Islet precursor cell (in vitro differentiated cells): ENCODE measurements at places on chromosomes 2 and 18.

DNA sequence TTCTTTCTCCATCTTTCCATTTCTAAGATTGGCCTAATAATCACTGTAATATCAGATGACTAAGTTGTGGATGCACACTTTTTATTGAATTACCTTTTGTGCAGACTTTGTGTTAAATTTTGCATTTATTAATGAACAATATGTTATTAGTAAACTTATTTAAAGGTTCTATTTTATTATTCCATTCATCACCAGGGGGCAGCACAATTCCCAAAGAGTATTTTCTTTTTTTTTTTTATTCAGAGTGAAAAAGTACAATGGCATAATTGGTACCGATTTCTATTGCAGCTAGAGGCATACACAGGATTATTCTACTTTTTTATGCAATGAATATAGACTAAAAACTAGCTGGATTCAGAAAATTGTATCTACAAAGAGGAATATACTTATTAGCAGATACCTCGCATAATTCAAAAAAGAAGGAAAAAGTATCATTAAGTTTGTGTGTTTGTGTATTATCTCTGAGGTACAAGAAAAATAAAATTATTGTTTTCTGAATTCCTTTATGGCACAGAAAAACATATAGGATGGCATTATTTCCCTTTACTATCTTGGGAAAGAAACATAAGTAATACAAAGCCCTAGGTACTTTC, 390.6 kb downstream of the ERBB4 start:
- DNase-seq, result no peak

DNA sequence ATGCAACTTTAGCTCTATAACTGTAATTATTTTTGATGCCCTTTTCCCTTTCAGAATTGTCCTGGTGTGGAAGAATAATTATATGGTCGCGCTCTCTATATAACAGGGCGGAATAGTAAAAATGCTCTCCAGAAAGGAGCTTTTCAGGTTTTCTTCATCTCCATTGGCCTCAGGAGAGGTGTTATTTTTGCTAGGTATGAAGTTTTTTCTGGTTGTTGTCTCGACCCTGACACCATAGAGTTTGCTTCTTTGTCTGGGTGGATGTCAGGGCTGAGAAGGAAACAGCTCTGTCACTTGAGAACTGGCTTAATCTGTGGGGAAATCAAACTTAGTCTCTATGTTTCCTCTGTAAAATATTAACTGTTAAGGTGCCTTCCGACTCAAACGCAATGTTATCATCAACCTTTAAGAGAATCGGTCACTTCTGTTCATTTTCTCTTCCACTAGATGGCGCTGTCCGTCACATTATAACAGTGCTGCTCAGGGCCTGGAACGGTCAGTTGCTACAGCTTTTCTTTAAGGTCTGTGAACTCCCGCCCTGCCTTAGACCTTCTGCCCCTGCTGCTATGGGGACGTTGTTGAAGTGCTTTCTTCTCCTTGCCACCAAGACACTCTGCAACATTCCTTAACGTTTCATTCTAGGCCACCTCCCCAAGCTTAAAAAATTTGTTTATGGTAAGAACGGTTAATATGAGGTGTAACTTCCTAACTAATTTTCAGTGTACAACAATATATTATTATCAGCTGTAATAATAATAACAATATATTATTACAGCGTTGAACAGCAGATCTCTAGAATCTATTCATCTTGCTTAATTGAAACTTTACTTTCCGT, 23.8 kb upstream of the SERPINB12 start:
- DNase-seq, result peak; percentile 79

- DNase-seq, result no peak
Observed at GRCh38 chr18:77765468-77765867, 515.8 kb downstream of the GALR1 start.

DNA sequence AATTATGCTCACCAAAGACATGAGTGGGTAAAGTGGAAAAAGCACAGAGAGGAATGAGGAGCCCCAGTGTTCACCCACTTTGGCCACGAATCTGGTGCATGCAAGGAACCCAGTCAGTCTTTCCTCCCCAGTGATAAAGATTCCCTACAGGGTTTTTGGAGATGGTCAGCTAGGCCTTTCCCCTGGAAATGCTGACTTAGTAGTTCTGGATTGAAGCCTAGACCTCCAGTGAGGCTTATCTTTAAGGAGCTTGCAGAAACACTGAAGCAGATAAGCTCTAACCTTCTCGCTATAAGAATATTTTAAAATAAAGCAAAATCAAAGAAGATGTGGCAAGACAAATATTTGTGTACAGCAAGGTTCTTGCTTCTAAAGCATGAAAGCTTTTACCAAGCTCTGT, 178.3 kb upstream of the CCDC68 start:
- DNase-seq, result no peak

DNA sequence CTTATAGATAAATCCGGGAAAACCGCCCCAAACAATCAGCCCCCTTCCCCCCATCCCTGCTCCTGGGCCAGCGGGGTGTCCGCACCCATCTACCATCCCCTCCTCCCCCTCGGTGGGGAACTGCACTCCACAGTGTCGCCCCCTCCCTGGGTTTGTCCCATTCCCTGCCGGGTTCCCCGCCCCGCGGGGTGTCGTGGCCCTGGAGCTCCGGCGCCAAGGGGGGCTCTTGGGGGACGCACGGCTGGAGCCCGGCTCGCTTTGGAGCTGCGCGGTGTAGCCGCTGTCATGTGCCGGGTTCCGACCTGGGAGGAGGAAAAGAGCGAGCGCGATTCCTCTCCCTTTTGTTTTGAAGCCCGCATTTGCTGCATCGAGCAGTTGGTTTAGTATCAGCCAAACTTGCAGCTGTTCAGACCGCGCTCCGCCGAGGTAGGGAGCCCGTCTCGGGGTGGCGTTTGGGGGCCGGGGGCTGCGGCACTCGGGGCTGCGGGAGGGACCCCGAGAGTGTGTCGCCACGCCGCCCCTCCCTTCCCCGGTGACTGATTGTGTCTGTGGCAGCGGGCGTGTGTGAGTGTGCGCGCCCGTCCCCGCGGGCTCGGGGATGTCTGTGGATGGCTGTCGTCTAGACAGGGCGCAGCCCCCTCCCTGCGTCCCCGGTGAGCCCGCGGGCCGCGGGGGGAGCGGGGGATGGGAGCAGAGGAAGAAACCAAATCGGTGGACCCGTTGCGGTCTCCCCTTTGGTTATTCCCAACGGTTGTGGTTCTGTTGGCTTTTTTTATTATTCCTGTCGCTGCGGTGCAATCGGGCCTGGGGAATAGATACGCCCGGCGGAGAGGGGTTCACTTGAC, 797 bp downstream of the CTIF start:
- DNase-seq, result peak; percentile 75

- DNase-seq, result no peak
Observed at GRCh38 chr18:55088561-55088960, 129.3 kb upstream of the CCDC68 start.

DNA sequence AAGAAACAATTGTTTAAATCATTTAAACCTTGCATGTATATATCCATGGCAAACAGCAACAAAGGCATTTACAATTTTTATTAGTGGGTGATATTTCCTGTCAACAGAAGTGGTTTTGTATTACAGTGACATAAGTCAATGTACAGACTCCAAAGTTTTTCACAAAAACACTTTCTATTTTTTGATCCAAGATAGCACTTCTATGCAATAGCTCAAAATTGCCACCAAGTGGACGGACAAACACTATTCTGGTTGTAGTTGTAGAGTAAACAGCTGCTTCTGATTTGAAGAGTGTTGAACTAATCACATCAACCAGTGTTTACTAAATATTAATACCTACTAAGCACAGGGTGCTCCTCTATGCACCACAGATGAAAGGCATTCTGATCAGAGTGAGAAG, 421.4 kb downstream of the NCKAP5 start:
- no peak for DNase-seq

- no peak for DNase-seq
Observed at GRCh38 chr2:145064511-145064910, 544.6 kb upstream of the ZEB2 start.

DNA sequence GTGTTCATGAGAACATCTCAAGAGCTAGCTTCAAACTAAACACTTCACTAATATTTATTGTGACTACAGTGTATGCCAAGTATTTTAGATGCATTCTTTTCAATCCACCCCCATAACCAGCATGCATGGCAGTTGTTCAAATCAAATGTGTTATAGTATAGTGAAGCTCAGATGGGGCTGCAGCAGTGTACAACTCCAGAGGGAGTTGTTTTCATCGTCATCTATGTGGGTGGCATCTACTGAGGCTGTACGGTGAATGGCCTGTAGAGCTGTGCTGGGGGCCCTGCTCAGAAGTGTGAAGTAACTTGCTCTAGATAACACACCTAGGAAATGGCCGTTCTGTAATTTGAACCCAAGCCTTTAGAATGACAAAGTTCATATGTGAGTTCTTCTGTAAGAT, 71.8 kb upstream of the LRATD1 start:
- no peak for DNase-seq

GRCh38 chr18:35005963-35006577, 35.1 kb upstream of the MAPRE2 start:
- DNase-seq, result no peak

DNA sequence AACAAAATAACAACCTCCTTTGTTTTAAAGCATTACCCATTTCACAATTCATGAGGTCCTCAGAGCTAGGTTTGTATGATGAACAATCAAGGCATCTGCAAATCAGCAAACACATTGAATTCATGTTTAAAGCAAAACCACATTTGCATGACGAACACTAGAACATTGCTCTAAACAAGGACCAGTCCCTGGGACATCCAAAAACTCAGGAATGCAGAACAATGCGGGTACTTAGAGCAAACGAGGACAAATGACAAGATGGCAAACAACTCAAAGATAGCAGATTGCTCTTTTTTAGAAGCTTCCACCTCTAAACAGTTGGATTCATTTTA, 45.7 kb upstream of the RALBP1 start:
- DNase-seq, result no peak

GRCh38 chr18:12615748-12616147, 42.2 kb downstream of the SPIRE1 start:
- DNase-seq, result no peak

GRCh38 chr2:17799301-17800120, 16.7 kb upstream of the MSGN1 start:
- no peak for DNase-seq

GRCh38 chr2:219887870-219888269, 260.4 kb downstream of the SLC4A3 start:
- peak; percentile 20 for DNase-seq

GRCh38 chr18:24014062-24014985, at the start of gene TTC39C:
Gene TTC39C (plus strand): TSS chr18:24014754. CDS start chr18:24014872, 118 bp downstream.
- DNase-seq, result peak; percentile 80

DNA sequence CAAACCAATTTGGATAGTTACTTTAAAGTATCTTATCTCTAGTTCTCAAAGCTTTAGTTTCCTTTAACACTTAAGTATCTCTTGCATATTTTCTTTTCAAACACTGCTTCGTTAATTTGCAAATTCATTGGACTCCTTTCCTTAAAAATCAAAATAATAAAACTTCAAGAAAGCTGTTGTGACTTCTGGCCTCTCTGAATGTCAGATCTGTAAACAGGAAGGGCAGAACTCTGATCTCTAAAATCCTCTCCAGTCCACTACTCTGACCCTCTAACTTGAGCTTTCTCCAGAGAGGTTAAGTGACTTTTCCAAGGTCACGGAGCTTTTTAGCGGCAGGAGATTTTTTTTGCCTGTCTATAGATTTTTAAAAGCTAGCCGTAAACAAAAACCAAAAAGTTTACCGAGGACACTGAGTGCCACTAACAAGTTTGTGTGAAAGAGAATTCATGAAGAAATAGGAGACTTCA, 155.5 kb downstream of the TGIF1 start:
- DNase-seq, result no peak

DNA sequence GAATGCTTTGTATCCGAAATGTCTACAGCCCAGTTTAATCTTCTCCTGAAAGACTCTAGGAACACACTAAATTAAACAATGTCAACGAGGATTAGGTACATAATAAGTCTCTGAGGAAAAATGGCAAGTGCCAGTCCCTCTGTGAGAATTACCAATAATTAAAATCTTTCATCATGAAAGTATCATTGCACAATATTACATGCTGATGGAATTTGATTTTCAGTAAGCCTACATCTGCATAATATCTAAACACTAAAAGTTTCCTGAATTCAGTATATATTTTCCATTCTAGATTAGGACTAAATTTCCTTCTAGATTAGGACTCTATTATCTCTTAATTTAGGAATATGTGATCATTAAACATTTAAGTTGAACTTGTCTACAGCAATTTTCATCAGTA, 132.1 kb downstream of the LRP2 start:
- no peak for DNase-seq

- peak; percentile 90 for DNase-seq
Observed at GRCh38 chr2:232260075-232260474, 118.5 kb upstream of the ALPP start.

- DNase-seq, result no peak
Observed at GRCh38 chr2:222572264-222572721, 83.6 kb downstream of the FARSB start.

DNA sequence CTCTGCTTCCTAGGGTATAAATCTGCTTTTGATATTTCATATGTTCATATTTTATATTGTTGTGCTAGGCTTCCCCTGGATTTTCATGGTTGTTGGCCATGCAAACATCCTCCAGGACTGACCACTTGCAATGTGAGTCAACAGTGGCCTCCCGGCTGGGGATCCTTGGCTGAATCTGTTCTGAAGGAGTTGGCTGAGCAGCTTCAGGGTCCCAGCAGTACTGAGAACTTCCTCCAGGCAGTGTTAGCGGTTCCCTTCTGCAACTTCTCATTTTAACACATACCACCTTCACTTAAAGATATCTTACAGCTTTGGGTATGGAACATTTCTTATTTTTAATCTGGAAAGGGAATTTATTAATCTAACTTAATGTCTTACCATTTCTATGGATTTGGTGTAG, 122.1 kb downstream of the DTNB start:
- no peak for DNase-seq

DNA sequence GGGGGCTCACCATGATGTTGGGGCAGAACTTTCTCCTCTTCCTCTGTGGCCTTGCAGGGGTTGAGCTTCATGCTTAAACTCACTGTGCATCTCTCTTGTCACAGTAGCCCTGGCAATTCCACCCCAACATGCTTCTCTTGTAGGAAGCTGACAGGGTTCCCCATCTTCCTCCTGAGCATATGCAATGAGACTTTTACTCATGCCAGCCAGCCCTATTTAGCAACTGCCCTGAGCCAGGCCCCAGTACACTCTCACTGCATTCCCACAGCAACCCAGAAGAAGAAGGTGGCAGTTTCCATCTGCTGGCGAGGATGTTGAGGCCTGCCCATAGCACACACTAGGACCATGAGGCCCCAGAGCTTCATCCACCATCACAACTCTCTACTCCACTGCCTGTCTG, 72.2 kb upstream of the TEX51 start:
- no peak for DNase-seq
